Inflammatory macrophage (primary cell): ENCODE measurements at places on chromosomes 1 and 21.
A peak's percentile ranks its signal among the peaks of the same experiment; 100 is the strongest.

DNA sequence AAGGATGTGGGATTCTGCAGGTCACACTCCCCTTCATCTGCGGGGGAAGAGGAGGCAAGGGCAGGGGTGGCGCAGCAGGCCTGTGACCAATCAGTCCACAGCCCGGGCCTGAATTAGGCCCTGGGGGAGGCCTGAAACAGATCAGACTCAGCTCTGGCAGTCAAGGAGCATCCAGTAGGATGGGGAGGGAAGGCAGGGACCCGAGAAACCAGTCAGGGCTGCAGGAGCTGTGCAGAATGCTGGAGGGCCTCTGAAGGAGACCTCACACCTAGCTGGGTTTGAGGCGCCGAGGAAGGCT, 12.7 kb downstream of the TNNT2 start:
- DNase-seq = no peak

- no peak for DNase-seq
Measured at GRCh38 chr1:39372105-39372504, 119.3 kb upstream of the BMP8A start.

- DNase-seq = no peak
Measured at GRCh38 chr1:31154000-31154631, 85.6 kb downstream of the NKAIN1 start.

GRCh38 chr1:54345116-54345515, 61.1 kb downstream of the SSBP3 start:
- DNase-seq = no peak

DNA sequence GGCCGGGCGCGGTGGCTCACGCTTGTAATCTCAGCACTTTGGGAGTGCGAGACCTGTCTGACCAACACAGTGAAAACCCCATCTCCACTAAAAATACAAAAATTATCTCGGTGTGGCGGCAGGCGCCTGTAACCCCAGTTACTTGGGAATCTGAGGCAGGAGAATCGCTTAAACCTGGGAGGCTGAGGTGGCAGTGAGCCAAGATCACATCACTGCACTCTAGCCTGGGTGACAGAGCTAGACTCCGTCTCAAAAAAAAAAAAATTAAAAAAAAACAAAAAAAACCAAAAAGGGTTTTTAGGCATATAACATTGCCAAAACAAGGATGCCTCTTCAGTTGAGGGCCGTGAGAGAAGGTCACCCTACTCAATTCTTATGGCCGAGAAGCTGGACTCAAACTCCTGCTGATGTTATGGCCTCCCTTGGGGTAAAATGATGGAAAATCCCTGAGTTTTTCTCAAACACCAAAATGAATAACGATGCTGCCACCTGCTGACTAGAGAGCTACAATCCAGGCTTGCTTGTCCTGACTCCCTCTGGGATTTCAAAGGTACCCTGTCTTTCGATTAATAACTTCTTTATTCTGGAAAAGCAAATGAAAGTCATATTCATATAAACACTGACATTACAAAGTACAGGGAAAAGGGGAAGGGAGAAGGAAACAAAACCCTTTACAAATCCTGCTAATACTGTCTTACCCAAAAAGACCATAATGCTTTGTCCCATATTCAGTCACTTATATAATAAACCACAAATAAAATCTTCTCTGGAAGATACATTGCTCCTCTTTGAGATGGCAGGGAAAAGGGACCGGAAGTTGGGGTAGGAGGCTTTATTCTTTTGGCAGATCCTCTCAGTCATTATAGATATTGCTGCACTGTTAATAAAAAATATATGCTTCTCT, 10.7 kb downstream of the RAB42 start:
- peak; percentile 73 for DNase-seq

DNA sequence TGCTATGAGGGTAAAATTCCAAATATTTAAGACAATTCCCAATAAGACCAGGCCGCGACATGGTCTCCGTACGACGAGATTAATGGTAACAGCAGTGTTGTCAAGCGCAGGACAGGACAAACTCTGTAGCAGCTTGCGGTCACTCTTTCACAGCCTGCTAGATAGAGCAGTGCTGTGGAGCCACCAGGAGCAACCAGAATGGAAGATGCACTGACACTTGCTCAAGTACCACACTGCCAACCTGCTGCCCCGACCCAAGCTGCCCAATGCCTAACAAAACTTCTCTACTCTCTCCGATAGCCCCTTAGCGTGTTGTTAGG, 636 bp downstream of the WARS2 start:
- DNase-seq = no peak

DNA sequence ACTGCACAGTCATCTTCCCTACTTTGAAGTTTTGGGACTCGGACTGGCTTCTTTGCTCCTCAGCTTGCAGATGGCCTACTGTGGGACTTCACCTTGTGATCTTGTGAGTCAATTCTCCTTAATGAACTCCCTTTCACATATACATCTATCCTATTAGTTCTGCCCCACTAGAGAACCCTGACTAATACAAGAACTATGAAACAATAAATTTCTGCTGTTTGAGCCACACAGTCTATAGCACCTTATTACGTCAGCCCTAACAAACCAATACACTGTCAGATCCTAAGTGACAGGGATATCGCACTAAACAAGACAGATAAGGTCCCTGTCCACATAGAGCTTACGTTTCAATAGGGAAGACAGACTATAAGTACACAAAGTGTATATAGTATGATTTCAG, 120.1 kb downstream of the PLPP3 start:
- no peak for DNase-seq

- DNase-seq = peak; percentile 5
Measured at GRCh38 chr1:64245495-64245894, 42.1 kb downstream of the UBE2U start.

DNA sequence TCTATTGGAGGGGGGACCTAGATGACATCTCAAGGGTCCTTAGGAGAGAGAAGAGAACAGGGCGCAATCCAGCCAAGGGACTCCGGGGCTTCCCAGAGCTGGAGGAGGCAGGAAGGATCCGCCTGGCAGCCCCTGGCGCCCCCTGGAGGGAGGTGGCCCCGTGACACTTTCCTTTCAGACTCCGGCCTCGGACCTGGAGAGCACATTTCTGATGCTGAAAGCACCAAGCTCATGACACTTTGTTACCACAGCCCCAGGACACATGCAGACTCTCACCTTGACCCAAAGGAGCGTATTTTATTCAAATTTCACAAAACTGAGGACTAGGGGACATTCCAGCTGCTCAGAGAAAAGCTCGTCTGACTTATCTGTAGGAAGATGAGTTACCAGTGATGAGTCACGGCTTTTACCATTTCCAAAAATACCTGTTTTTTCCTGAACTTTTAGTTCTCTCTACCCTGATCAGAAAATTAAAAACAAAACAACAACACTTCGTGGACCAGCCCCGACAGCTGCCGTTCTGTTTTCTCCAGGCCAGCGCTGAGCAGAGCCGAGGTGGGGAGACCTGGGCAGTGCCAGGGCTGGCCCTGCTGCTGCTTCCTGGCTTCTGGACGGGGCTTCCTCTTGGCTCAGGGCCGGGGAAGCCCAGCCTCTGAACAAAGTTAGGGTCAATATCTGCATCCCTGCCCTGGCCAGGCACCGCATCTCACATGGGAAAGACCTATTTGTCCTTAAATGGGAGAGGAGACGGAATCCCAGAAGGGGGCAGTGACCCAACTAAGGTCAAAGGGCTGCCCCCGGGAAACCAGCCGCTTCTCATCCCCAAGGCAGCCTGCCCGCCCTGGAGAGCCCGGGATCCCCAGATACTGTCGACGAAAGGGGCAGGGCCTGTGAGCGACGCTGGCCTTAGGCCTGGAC, 21.6 kb upstream of the POFUT2 start:
- peak; percentile 62 for DNase-seq

DNA sequence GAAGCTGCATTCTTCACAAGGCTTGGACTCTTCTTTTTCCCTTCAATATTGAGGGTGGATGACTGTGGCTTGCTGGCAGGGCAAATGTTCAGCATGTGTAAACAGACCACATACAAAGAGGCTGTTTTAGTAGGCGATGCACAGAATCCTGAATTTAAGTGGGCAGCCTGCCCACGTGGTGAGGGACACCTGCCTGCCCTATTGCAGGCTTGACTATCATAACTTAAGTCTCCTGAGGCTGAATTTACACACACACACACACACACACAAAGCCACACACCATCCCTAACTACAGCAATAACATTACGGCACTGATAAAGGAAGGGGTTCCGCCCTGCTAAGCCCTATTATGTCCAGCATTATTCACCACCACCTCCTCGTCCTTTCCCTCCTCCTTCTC, 15.9 kb downstream of the SYT2 start:
- no peak for DNase-seq

DNA sequence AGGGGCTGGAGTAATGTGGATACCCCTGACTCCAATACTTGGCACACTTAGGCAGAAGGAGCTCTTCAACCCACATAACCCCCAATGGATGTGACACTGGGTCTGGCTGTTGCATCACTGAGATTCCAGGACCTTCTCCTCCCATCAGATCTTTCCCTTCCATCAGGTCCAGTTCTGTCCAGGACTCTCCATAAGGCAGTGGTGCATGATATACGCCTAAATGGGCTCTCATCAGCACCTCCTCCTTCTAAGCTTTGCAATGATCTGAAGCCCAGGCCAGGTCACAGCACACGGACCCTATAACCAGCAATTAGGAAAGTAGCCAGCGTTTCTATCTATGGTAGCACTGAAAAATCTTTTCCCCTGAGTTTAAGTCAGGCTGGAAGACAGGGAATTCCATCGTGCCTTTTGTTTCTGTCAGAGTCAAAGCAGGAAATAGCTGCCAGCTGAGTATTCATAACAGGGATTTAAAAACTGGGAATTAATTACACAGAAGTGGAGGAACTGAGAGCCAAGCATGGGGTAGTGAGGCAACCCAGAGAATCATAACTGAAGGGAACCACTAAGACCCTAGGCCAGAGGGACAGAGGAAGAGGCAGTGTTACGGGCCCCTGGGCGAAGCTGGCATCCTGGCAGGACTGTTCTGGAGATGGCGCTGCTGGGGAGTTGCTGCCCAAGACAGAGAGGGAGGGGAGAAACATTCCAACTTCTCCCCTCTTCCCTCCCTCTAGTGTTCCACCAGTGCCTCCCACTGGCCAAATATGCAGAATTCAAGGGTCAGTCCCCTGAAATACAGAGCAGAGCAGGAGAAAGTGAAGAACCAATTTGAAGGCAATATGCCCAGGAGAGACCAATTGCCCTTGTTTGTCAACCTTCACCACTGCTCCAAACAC, 37.5 kb upstream of the HOOK1 start:
- no peak for DNase-seq

DNA sequence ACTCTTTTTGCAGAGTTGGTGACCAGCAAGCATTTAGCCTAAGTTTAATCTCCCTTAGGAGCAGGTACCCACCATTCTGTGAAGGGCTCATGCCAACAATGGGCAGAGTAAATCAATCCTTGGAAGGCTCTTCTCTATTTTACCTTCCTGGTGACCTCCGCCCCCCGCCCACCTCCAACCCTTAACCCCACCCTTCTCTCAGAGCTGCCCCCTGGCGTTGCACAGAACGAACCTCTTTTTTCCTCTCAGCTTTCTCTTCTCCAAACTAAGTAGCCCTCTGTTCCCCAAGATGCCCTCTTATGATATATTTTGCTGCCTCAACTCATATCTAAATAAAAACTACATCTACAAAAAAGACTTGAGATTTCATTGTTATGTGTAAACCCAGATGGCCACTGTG, 186.8 kb downstream of the SEC16B start:
- no peak for DNase-seq

- no peak for DNase-seq
Measured at GRCh38 chr1:245858022-245858721, 648.9 kb downstream of the SMYD3 start.

- DNase-seq = peak; percentile 53
Measured at GRCh38 chr21:38460171-38460742, 38.0 kb downstream of the ERG start.

- DNase-seq = no peak
Measured at GRCh38 chr1:61081144-61081685, 1.1 kb upstream of the NFIA start.

DNA sequence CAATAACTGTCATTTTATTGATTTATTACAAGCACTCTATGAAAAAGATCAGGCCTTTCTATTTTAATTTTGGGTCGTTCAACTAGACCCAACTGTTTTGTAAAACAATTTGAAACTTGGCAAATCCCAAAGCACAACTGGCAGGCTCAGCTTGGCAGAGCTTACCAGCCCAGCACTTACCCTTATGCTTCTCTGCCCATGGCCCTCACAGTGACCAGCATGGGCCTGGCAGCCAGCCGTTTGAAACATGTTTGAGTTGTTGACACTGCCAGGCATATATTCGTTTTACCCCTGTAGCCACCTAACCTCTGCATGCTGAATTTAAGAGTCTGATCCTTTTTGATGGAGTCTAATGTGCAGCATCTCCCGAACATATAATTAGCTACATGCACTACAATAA, 796.7 kb upstream of the ADGRL2 start:
- DNase-seq = no peak

- peak; percentile 54 for DNase-seq
Measured at GRCh38 chr1:59078070-59078800, 218.7 kb upstream of the FGGY start.
